ENCODE measurements at places on chromosomes 1 and 21.

GRCh38 chr1:155569988-155570592, 7.5 kb upstream of the ASH1L start:
- DNase-seq = no peak

DNA sequence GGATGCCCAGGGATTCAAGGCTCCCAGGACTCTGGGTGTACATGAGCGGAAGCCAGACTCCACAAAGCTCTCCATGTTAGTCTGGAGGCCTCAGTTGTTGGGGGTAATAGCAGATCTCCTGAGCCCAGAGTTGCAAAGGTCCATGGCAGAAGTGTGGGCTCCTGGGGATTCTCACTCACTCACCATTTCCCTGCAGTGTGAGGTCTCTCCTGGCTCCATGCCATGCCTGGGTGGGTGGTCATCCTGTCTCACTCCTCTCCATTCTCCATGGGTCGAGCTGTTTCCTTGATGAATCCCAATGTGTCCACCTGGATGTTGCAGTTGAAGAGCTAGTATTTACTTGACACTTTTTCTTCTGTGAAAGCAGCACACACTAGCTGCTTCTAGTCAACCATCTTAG, 156.8 kb upstream of the LRRC7 start:
- DNase-seq = no peak

DNA sequence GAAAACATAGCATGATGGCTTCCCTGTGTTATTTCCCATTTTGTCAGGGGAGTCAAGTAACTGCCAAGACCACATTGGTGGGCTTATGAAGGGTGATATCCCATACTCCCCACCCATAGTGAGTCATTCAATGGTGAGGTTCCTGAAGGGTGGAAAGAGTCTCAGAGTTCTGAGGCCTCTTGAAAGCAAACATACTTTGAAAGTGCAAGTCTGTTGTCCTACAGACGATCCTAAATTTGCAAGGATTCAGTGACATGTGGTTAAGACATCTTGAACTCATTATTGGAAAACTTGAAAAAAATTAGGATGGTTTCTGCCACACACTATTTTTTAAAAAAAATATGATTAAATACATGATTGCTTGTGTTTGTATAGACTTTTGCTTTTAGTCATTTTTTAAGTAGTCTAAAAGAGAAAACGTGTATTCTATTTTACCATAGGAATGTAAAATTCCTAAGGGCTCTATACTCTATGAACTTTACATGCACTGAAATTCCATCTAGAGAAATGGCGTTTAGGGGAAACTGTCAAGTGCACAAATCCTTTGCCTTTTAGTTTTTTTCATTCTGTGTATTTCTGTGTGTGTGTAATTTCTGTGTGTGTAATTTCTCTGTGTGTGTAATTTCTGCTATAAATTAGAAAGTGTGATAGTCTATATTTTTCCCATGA, 225.5 kb upstream of the ADAMTS5 start:
- no peak for DNase-seq

DNA sequence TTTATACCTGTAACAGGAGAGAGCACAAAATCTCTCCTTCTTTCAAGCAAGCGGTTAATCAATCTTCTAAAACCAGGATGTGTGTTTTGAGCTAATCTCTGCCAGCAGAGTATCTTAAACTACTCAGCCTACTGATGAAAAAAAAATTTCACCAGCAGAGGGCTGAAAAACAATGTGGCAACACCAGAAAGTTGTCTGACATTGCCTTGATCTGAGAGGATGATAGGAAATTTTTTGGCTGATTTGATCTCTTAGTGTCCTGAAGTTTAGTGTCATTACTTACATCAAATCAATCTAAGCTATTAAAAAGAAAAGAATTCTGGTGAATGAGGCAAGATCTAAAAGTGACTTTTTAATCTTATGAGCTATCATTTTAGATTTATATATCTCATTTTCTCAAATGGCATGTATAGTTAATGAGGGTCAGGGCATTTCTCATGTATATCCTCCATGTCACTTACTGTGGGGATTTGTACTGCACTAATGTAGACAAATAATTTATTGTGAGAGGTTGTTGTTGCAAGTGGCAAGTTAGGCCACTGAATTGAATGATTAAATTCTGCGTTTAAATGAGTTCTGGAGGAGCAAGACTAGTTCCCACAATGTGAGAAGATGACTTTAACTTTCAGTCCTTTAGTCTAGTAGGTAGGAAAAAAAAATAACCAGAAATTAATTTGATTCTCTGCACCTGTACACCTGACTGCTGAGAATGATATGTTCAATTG, 10.9 kb downstream of the ADAMTS1 start:
- DNase-seq = no peak

GRCh38 chr21:43313939-43314405, 113.0 kb downstream of the SIK1 start:
- no peak for DNase-seq

DNA sequence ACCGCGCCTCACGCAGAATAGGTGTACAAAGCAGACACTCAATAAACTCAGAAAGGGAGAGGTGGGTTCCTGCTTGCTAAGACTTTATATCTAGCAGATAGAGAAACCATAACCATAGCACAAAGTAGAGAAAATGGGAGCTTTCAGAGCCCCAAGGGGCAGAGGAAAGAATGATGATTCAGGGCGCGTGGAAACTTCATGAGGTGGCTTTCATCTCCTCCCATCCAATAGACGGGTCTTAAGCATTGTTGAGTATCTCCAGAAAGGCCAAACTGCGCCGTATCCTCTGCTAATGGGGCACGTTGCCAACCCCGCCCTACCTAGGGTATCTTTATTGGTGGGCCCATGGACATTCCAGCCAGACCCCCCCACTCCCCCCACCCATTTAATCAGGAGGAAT, 778 bp upstream of the MIXL1 start:
- DNase-seq = no peak

- DNase-seq = no peak
These were observed 21.3 kb downstream of the IFI16 start for GRCh38 chr1:159030877-159031447.

GRCh38 chr1:6181347-6181770, 1.2 kb upstream of the CHD5 start:
- no peak for DNase-seq

GRCh38 chr1:19310720-19311502, 1.0 kb downstream of the AKR7A2 start:
- peak; percentile 43 for DNase-seq
